ENCODE measurements at places on chromosomes 7 and 10.

GRCh38 chr7:1922071-1922869 is 252.2 kb downstream of the ELFN1 start:
- DNase-seq: no peak

- no peak for DNase-seq
These were observed 10.2 kb downstream of the HIPK2 start for GRCh38 chr7:139767561-139767982.

- DNase-seq: no peak
These were observed 100.3 kb upstream of the AGBL3 start for GRCh38 chr7:134885967-134886352.

DNA sequence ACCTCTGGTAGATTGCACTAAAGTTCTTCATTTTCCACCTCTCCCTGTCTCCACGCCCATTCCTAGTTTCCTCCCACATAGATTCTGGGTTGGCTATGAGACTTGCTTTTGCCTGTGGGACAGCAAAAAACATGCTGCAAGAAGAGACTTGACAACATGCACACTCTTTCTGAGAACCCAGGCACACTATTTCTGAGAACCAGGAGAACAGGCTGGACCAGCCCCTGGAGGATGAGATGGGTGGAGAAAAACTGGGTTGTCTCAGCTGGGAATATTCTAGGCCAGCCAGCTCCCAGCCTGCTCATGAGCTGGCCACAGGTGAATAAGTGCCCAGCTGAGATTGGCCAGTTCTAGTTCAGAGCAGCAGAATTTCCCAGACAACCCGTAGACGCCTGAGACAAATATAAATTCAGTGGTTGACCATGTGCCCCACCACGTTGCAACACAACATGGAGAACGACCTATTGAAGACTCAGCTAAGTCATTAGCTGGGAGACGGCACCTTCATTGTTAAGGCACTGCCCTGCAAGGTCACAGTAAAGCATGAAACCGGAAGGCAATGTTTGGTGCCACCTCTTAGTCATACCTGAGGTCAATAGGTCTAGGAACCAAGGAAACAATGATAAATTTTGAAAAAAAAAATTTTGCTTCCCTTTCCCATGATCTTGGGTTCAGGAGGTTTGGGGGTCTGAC is 92.7 kb upstream of the AKR1E2 start:
- no peak for DNase-seq

DNA sequence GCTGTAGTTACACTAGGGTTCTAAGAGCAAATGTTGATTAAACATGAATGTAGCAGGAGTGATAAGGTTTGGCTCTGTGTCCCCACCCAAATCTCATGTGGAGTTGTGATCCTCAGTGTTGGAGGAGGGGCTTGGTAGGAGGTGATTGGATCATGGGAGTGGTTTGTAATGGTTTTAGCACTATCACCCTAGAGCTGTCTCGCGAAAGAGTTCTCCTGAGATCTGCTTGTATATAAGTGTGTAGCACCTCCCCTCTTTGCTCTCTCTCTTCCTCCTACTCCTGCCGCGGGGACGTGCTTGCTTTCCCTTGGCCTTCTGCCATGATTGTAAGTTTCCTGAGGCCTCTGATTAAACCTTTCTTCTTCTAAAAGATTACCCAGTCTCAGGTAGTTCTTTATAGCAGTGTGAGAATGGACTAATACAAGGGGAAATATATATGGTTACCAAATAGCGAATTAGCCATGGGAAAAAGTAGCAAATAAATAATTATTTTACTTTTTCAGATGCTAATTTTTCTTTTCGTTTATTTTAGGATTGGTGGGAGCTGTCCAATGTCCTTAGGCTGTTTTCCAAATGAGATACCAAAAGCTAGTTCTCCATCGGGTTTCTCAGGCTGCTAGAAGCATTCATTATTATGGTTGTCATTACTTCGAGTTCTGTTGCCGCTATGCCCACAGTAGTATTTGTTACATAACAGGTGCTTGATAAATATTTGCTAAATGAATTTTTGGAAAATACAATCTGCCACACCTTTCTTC is 58.7 kb downstream of the PTEN start:
- no peak for DNase-seq

GRCh38 chr10:97590082-97590747 is 694 bp downstream of the C10orf62 start:
- no peak for DNase-seq

DNA sequence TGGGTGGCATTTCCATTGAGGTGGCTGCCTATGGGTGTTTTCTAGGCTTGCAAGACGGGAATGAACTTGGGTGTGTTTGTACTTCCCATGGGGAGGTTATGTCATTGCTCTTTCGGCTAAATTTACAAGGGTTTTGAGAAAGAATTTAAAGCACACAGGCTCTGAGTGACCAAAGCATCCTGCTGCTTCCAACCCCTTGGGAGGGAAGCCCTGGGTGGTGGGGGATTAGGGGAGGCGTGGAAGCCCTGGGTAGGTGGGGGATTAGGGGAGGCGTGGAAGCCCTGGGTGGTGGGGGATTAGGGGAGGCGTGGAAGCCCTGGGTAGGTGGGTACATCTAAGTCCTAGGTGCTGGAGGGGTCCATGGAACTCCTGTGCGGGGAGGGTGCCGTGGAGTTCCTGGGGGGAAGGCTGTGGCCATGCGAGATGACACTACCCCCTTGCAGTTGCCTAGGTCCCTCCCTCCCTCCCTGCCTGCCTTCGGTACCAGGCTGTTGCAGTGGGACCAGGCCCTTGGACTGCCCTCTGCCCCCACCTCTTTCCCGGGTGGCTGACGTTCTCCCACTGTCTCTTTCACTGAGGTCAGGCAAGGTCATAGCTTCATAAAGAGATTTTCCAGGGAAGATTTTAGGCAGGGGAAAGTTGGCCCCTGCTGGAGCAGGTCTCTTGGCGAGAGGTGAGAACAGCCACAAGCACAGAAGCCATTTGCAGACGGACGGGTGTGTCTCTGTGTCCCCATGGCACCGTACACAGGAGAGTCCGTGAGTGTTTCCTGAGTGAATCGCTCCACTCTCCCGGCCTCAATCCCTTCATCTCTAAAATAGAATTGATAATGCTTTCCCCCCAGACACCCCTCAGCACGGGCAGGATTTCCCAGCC is 19.5 kb downstream of the PRF1 start:
- no peak for DNase-seq

DNA sequence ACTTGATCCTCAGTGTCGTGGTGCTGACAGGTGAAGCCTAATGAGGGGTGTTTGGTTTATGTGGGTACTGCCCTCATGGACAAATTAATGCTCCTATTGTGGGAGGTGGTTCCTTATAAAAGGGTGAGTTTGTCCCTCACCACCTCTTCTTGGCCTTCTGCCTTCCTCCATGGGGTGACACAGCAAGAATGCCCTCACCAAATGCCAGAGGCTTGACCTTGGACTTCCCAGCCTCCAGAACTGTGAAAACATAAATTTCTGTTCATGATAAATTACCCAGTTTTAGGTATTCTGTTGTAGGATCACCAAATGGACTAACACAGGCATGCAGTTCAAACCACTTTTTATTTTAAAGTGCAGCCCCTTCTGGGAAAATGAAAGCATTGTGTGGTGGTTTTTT is 39.4 kb downstream of the BAMBI start:
- DNase-seq: no peak

DNA sequence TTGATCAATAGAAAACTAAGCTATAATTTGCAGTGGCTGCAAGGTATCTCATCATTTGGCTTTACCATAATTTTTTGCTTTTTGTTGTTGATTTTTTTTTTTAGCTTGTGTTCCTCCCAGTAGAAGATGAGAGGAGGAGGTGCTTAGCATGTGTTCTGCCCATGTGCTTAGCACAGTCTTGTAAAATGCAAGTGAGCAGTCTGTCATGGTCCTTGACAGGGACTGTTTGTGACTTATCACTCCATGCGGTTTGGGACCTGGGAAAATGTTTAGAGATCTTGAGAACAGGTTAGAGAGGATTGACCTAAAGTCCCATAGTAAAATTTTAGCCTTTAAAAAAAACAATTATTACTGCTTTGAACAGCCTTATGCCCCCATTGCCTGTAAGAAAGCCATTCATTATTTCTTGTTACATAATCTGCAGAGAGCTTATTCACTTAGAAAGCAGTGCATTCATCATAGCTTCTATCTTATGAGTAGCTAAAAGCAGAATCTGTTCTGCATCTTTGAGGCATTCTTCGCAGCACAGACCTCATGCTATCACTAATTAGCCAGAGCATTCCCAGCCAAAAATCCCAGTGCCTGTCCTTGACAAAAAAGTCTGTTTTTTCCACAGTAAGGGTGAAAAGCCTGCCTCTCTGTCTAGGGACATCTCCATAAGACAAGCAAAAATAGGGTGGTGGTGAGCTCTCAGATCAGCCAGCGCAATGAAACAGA is 748.7 kb upstream of the GALNT17 start:
- DNase-seq: no peak

- no peak for DNase-seq
These were observed 10.6 kb upstream of the LYZL2 start for GRCh38 chr10:30639946-30640786.

DNA sequence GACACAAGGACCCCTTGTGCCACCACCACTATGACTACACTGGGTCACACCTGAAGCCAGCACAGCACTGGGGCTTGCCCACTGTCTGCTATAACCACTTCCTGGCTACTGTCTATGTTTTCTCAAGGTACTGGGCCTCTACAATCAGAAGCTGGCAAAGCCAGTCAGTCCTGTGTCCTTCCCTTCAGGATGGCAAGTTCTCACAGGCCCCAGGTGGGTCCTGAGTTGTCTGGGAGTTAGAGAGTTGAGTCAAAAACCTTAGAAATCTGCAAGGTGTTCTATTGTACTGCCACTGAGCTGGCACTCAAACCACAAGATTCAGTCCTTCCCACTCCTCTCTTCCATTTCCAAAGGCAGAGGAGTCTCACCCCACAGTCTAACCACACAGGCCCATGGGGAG is 705.5 kb downstream of the IPMK start:
- no peak for DNase-seq

GRCh38 chr10:119211176-119211575 is 3.8 kb downstream of the GRK5 start:
- DNase-seq: no peak

DNA sequence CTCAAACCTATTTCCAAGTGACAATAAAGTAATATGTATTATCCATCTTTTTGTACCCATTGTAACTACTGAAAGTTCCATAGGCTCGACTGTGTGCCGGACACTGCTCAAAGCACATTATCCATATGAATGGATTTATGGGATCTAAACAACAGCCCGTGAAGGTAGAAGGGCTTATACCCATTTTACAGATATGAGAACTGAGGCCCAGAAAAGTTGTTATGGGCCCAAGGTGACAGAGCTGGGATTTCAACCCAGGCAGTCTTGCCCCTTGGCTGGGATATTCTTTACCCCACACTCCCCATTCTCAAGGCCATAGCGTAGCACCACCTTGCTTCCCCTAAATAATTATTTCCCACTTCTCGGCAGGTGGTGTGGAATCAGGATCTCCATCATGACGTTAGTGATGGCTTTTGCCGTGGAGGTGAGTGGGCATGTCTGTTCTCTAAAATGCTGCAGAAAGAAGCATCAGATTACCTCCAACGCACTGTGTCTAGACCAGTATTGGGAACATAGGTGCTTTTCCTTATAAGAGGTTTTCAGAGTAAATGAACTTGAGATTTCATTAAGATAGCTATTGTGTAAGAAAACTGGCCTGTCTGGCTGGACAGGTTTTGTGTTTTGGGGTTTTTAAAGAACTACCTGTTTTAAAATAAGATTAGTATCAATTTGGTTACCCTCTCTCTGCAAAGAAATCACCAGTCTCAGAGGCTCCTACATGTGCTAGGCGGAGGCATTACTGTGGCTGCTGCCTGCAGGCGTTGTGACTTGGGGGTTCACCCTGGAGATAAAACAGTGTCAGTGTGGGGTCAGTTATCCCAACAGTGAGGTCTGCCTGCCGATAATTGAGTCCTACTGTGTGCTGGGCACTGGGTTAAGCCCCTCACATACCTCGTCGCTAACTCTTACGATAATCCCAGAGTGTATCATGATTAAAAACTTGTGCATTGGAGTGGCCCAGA is 85.1 kb upstream of the SDK1 start:
- no peak for DNase-seq

DNA sequence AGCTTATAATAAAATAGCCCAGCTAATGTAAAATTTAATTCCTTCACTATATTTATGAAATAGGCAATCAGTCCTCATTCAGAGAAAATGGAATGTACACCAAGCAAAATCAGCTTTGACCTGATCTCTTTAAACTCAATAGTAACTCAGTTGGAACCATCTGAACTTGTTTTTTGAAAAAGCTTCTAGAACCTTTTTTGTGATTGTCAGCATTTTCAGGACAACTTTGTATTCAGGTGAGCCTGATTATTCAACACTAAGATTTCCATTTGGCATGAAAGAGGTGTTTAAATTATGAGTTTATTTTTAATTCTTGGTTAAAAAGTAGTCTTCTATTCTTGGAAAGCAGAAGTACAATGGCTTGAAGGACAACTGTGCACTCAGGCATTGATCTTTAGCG is 89.5 kb downstream of the FRMD4A start:
- DNase-seq: no peak

DNA sequence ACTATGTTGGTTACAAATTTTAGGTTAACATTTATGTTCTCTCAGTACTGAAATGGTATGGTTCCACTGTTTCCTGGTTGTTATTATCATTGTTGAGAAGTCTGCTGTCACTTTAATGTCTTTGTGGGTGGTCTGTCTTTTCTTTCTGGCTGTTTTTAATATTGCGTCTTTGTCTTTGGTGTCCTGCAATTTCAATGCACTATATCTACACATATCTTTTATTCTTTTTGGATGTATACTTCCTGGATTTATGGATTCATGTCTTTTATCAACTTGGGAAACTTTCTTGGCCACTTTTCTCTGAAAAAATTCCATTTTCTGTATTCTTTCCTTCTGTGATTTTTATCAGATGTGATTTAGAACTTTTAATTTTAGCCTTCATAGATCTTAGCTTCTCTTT is 250.2 kb downstream of the BUB3 start:
- DNase-seq: no peak

Data from left hindlimb (tissue), 1 donor.